Fibroblast of lung (primary cell): ENCODE measurements at places on chromosomes 5 and 9. TPM values are rescaled to one million over a fixed set of nuclear protein-coding genes. Genes with fewer than 3 reads are reported as not detected.

DNA sequence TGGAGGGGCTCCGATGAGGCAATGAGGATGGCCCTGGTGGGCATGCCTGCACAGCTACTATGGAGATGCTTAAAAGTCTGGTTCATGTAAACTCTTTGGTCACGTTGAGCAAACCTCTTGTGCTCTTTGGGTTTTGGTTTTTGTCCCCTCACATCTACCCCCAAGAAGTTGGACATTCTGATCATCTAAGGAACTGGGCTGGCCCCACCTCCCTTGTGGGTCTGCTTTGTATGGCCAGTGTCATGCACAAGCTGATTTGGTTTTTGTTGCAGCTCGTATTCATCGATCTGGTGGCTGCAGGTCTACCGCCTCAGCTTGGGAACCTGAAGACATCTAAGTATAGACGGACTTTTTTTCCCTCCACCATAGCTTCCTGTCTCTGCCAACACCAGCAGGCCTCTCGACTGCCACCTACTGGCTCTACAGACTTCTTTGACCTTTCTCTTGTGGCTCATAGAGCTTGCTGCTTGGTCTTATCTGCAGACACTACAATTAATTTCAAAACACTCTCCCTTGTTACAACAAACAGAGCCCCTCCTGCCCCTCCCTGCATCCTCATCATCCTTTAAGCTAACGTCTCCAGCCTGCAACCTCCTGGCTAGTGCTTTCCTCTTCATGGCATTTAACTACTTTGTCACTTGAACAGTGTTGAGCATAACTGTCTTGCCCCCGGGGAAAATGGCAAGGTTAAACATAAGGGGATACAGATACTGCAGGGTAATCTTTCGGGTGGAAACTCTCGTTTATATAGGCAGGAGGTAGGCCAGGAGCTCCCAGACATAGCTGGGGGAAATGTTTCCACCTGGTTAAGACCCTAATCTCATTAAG, 34.5 kb downstream of the TSTD2 start:
- peak; percentile 84 for DNase-seq

DNA sequence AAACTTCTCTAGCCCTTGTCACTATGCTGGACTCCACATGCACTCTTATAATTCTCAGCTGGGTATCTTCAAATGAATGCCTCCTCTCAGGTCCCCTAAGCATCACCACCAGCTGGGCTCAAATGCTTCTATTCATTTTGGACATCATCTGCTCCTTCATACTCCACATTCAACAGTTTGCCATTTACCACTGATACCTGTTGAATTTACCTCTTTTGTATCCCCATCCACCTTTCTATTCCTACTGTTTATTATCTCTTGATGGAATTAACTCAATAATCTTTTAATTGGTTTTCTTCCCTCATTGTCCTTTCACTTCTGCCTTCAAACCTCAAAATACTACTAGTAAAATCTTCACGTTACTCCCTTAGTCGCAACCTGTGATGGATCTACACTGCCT, 14.5 kb downstream of the RANBP6 start:
- DNase-seq, result no peak

The C9orf43 gene
- total RNA-seq, result 0.50 and 0.51 TPM in 2 replicates

GRCh38 chr9:117097761-117098160, 317.1 kb downstream of the ASTN2 start:
- DNase-seq, result no peak

The TXNDC8 gene
- not detected in 2 replicates for total RNA-seq

- no peak for DNase-seq
Measured at GRCh38 chr5:72418271-72418670, 88.9 kb downstream of the ZNF366 start.

The ZDHHC12 gene
- total RNA-seq, result 19.8 and 39.0 TPM in 2 replicates

GRCh38 chr5:128062172-128062746, 21.3 kb upstream of the SLC12A2 start:
- peak; percentile 42 for DNase-seq

The SLC25A2 gene
- total RNA-seq, result 0.66 TPM in 1 of 2 replicates, not detected in the other

DNA sequence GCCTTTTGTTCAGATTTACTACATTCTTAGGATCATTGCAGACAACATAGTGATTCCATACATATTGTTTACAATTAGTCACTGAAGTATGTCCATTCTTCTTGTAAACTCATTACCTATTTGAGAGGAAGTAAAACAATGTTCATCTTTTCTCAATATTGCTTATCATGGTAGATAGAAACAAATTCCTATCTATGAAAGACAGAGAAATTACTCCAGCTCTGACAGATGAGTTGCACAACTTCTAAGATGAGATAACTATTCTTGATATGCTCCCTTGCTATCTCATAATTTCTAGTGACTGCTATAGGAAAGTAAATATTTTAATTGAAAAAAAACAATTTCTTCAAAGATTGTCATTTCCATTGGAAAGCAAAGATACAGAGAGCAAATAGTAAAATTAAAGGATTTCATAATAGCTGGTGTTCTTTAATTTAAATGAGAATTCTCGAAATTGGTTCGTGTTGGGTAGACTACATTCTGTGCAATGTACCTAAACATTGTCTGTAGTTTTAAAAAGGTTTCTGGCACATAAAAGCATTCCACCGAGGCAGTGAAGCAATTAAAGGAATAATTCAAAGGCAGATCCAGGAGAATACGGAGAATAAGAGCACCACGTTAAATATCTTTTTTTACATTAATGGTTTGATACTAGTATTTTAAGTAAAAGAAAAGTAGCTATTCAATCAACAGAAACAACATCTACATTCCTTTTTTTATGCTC, 1029.1 kb upstream of the ACO1 start:
- DNase-seq, result no peak

GRCh38 chr9:91089405-91090129, 272.2 kb downstream of the AUH start:
- peak; percentile 40 for DNase-seq

DNA sequence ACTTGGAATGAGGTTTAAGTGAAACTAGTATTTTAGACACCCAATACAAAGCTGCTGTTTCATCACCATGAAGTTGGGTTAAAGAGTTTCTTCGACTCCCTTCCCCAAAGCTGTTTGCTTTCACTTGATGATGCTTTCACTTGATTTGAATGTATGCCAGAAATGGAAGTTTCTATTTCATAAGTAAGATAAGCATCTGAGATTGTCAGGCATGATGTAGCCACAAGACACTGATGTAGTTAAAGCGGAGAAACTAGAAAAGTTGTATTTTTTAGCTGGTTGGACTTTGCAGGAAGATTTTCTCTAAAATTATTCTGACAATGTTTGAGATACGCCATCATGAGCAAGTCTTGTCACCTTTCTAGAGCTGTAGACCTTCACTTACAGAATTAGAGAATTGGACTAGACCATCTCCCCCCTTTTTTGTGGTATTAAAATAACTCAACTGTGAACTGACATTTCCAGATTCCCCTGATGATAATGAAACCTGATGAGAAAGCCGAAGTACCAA, 20.0 kb downstream of the MOCS2 start:
- DNase-seq, result no peak

GRCh38 chr5:27437594-27438200, 399.3 kb upstream of the CDH9 start:
- DNase-seq, result peak; percentile 34

DNA sequence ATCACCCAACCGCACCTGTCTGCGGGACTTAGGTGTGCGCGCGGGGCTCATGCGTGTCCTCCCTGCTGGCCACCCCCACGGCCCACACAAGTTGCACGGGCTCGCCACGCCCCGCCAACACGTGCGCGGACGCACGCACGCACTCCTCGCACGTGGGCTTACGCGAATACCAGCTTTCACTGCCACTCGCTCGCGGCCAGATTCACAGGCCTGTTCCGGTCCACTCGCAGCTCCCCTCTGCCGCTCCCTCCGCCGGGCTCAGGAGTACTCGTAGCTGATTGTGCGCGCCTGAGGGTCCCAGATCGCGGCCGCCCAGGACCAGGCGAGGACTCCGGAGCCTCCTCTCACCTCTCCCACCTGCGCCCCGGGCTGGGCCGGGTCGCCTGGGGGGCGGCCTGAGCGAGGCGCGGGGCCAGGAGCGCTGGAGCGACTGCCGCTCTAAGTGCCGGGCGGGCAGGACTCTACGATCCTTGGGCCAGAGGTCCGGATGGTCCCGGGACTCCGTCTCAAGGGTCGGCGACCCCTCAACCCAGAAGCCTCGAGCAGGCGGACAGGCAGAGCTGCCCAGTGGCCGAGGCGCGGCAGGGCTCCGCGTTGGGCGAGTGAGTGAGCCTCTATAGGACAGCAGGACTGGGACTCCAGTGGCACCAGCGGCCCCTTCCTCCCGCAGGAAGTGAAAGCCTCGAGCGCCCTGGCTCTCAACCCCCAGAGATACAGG, 3.4 kb downstream of the PCDHGC5 start:
- DNase-seq, result no peak

DNA sequence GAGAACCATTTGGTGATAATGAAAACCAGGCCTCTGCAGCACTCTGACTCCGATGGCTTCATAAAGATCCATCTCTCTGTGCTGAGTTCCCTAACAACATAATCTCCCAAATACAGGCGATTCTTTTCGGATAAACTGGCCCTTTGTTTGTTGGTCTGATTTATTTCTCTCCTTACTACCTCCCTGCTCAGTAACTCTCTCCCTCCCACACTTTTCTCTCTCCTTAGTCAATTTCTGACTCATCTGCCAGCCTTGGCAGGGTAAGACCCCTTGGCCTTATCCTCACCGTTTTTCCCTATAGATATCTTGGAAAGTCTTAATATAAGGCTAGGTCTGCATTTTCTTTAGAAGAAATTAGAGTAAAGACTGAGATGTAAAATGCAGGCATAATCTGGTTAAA, 128.7 kb downstream of the BRINP1 start:
- DNase-seq, result no peak

The LOX gene
- 33.4 and 81.9 TPM in 2 replicates for total RNA-seq

The TSSK1B gene
- under 0.01 and 0.50 TPM in 2 replicates for total RNA-seq

The BHMT2 gene
- 10.3 and 20.3 TPM in 2 replicates for total RNA-seq

DNA sequence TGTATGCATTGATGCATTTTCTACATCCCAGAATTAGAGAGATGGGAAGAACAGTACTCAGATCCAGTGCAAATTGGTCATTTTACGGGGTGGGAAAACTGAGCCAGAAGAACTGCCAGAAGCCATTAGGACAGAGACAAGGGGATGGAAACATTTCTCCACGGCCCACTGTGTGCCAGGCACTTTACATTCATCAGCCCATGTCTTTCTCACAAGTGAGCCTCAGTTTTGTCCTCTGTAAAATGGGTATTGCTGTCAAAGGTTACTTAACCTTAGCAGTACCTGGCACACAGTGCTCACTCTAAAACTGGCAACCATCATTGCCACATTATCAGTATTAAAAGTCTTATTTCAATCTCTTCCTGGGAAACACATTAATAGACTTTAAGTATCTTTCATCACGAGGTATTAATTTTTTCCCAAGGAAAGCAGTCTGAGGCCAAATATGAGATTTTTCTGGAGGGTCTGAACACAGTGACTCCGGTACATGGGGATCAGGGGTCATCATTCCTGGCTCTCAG, 5.2 kb downstream of the DUSP1 start:
- DNase-seq, result no peak

GRCh38 chr9:6605202-6605601, 40.3 kb downstream of the GLDC start:
- no peak for DNase-seq

- DNase-seq, result no peak
Measured at GRCh38 chr5:151595411-151595826, 4.3 kb upstream of the FAT2 start.

GRCh38 chr9:5575000-5575399, 53.9 kb upstream of the RIC1 start:
- no peak for DNase-seq

DNA sequence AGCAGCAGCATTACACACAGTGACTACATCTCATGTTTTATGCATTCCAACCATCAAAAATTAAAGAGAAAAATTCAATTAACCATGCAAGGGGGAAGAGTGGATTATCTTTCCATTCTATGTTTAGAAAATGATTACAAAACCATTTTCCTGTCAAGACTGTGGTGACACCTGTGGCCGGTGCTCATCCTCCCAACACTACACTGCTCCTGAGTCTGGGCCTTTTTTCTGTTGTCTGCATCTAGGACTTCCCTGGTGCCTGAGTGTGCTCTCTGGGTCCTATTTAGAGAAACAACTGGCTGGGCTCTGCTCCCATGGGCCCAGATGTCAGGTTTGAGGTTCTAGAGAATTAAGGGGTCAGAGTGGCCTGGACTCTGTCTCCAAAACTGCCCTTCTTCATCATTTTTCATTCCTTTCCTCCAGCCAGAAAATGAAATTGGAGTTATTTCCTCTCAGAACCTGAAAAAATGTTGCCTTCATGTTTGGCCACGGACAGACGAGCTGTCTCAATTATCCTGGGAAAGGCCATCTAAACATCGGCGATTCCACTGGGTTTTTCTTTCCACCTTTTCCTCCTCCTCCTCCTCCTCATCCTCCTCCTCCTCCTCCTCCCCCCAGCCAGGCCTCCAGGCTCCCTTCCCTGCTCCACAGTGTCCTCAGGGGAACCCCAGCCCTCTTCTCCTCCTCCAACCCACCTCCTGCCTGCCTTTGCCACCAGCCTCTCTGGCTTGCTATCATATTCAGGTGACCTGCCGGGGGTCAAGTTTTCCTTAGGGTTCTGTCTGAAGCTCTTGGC, 11.4 kb upstream of the ARSI start:
- DNase-seq, result no peak

DNA sequence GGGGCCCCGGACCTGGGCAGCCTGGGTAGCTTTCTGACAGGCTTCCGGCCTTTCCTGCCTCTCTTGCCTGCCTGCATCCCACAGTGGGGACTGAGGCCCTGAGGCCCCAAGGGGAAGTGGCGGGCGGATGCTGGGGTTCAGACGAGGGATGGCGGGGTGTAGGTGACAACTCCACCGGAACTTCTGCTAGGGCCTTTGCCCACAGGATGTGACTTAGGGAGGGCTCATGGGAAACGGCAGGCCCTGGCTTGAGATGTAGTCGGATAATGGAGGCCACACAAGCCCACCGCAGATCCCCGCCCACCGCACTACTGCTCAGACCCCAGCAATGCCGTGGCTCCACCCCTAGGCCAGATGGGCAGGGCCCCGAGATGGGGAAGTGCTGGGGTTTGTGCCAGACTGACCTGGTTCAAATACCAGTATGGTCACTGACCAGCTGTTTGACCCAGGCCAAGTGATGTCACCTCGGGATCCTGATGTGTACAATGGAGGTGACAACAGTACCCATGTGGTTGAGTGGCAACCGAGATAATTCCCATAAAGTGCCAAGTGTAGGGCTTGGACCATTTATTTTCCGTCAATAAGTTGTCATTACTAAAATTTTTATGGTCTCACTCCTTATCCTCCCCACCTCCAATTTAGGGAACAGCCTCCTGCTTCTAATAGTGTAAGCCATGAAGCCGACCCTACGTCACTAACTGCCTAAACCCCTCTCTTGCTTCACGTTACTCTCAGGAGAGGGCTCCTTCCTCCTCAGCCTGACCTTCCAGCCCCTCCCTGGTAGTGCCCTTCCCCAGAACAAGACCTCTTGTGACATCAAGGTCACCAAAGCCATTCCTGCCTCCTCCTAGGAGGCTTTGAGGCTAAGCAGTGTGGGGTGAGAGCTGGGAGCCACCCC, 2.5 kb upstream of the CDK9 start:
- no peak for DNase-seq

GRCh38 chr5:125393221-125393815, 646.9 kb upstream of the ZNF608 start:
- DNase-seq, result peak; percentile 22

The JAKMIP2 gene
- total RNA-seq, result 0.51 and 1.3 TPM in 2 replicates

GRCh38 chr5:145811834-145812625, 23.1 kb downstream of the PRELID2 start:
- DNase-seq, result peak; percentile 38
